ENCODE measurements at places on chromosomes 7 and 10.

GRCh38 chr10:102923601-102924000 is 5.5 kb downstream of the CNNM2 start:
- DNase-seq, result no peak

DNA sequence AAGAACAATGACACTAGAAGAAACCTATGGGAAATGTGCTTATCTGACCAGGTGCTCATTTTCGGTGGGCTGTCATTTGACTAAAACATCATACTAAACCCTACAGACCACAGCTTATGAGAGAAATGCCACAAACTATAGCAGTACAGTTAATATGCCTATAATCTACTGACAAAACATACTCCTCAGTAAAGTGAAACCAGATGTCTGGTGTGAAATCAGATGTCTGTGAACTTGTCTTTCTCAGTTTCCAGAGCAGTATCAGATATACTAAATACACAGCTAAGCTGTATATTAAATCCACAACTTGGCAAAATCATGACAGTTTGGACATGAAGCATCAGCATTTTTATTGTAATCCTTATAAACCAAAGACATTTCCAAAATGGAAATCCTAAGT is 3.3 kb downstream of the IMMP2L start:
- DNase-seq, result no peak

GRCh38 chr7:26307226-26307625 is 15.6 kb downstream of the SNX10 start:
- no peak for DNase-seq

DNA sequence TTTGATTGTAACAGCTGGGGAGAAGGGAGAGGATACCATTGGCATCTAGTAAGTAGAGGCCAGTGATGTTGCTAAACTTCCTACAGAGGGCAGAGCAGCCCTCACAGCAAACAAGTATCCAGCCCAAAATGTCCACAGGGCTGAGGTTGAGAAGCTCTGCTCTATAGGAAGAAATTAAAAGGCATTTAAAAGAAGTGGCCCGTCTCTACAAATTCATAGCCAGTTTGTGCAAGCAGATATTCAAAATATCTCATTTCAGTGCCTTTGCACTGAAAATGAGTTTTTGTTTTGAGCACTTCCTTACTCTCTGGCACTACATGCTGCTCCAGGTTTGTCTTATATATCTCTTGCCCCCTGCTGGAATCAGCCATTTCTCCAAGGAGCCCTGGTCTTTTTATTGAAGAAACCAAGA is 330.0 kb downstream of the BBS9 start:
- DNase-seq, result no peak

- no peak for DNase-seq
Measured at GRCh38 chr7:134034652-134035051, 92.5 kb upstream of the LRGUK start.

GRCh38 chr10:13491747-13492360 is 37.0 kb downstream of the BEND7 start:
- no peak for DNase-seq

GRCh38 chr10:101464599-101464998 is 110.6 kb downstream of the BTRC start:
- no peak for DNase-seq

DNA sequence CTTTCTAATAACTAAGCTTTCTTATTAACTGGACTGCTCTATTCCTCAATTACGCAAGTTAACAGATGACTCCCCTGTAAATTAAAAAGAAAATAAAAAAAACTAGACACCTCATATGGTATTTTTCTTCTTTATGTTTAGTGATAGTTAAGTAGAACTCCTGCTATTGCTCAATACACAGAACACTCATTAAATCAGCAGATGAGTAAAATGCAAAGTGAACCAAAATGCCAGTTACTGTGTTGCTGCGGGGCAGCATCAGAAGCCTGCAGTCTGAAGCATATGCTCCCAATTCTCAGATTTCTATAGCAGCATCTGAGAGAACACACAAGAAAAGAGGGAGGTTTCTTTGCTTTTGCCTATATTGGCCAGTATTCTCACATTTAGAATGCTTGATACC is 28.4 kb downstream of the CDK6 start:
- DNase-seq, result no peak

- no peak for DNase-seq
Measured at GRCh38 chr7:128030654-128031611, at the start of gene LRRC4. TSS of gene LRRC4 (minus strand) at chr7:128031437. CDS start at chr7:128030640, 797 bp downstream.

DNA sequence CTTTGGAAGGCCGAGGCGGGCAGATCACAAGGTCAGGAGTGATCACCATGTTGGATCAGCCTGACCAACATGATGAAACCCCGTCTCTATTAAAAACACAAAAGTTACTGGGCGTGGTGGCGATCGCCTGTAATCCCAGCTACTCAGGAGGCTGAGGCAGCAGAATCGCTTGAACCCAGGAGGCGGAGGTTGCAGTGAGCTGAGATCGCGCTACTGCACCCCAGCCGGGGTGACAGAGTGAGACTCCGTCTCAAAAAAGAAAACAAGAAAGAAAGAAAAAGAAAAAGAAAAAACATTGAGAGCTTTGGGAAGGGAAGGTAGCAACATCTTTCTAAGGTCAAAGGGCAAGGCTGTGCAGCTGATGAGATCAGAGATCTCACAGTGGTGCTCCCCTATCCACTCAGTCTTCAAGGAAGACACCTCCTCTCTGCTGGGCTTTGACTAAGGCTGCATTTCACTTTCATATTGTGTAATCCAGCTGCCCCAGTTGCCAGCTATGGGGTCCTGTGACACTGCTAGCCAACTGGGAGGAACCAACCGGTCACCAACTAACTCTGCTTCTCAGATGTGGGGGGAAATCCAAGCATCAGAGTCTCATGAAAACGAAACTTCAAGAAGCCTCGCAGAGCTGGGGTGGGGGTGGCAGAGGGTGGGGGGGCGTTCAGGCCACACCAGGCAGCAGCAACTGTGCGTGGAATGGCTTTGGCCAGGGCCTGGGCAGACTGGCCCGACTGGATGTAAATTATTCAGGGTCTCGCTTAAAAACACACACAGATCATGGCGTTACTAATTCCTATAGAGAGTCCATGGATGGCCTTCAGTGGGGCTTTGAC is 1.5 kb downstream of the IL15RA start:
- peak; percentile 58 for DNase-seq

GRCh38 chr10:30999070-30999712 is 32.5 kb downstream of the ZNF438 start:
- no peak for DNase-seq

DNA sequence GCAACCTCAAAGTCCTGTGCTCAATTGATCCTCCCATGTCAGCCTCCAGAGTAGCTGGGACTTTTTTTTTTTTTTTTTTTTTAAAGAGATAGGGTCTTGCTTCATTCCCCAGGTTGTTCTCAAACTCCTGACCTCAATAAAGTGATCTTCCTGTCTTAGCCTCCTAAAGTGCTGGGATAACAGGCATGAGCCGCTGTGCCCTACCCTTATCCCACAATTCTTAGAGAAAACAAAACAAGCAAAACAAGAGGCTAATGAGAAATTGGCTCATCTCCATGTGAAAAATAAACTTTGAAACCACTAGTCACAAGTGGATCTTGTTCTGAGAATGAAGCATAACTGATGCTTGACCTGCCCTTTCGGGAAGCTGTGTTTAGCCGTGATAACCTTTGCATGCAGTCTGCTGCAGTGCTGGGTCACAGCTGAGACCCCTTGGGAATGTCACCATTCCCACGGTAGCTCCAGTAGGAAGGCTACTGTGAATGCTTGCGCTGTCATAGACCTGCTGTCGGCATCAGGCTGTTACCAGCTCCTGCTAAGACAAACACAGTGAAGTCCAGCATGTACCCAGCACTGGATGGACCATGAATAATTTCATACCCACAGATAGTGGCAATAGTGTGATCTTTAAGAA is 290.7 kb upstream of the KIAA1217 start:
- no peak for DNase-seq

GRCh38 chr7:150955519-150956394 is 22.4 kb downstream of the KCNH2 start:
- no peak for DNase-seq

DNA sequence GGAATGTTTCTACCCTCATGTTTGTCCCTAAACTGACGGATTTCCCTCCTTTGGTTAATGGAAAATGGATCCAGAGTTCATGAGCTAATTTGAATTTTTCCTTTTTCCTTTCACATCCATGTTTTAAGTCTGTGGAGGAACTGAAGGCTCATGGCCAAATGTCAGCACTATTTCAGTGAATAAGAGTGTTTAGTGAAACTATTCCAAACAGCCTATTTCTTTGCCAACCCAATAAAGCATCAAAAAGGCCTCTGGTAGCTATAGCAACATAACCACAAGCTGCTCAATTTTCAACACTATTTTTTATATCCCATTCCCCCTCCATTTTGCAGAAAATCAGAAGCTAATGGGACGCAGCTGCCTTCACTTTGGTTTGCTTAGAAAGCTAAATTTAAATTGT is 1454.1 kb downstream of the GATA3 start:
- DNase-seq, result no peak

All from NK-92 treated with Interleukin-12 subunit alpha and Interleukin-12 subunit beta, amount 100 ng/mL, for 24 hours (cell line).